ENCODE measurements at places on chromosomes 12 and 14. TPM values are rescaled to one million over a fixed set of nuclear protein-coding genes. Genes with fewer than 3 reads are reported as not detected.

DNA sequence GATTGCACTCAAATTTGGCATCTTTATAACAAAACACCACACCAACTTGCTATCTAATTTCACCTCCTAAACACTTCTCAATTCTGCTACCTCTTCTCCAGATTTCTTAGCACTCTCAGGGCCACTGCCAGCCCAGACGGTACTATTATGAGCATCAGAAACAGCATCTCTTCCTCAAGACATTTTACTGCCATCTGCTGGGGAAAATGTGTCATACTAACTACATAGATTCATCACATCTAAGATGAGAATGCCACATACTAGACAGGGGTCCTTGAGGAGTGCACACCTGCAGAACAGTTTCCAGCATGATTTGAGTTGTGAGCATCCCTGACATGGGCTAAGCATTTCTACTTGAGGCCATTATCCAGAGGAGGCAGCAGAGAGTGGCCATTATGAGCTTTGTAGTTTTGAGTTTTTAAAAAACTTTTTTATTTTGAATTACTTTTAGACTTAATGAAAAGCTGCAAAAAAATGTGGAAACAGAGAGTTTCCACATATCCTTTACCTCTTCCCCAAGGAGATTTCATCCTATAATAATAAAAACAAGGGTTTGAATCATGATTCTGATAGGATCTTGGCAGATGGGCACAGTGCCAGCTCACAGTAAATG, 15.1 kb upstream of the GRIP1 start:
- no peak for DNase-seq

DNA sequence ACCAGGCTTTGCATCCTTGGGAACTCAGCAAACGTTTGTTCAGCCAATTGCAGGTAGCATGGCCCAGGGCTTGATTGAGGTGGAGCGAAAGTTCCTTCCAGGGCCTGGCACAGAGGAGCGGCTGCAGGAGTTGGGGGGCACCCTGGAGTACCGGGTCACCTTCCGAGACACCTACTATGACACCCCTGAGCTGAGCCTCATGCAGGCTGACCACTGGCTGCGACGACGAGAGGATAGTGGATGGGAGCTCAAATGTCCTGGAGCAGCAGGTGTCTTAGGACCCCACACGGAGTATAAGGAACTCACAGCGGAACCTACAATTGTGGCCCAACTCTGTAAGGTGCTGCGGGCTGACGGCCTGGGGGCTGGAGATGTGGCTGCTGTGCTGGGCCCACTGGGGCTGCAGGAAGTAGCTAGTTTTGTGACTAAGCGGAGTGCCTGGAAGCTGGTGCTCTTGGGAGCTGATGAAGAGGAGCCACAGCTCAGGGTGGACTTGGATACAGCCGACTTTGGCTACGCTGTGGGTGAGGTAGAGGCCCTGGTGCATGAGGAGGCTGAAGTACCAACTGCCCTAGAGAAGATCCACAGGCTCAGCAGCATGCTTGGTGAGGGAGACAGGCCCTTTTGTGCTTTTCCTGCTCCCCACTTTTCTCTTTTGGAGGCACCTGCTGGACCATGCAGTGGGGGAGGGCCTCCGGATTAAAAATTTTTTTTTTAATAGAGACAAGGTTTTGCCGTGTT, 799 bp downstream of the THTPA start:
- DNase-seq, result no peak

- DNase-seq, result no peak
Observed at GRCh38 chr12:131511391-131511802, 199.5 kb upstream of the SFSWAP start.

GRCh38 chr12:29754235-29755189, 29.2 kb downstream of the TMTC1 start:
- no peak for DNase-seq

Gene PAX9
- total RNA-seq, result 4.3 TPM

Gene ANKRD9
- total RNA-seq, result 14.9 TPM

- DNase-seq, result no peak
Observed at GRCh38 chr12:72276181-72276805, 4.1 kb downstream of the TRHDE start.

- DNase-seq, result no peak
Observed at GRCh38 chr12:64760808-64761573, 1.8 kb upstream of the GNS start.

Gene MEG3
- 169 TPM for total RNA-seq

Data from tibial nerve (tissue), 4 donors.